Mesothelial cell of epicardium (in vitro differentiated cells): ENCODE measurements at places on chromosomes 6 and 20. TPM values are rescaled to one million over a fixed set of nuclear protein-coding genes. Genes with fewer than 3 reads are reported as not detected.

SLC4A11 gene
- total RNA-seq, result 1.0 to 2.5 TPM (median 1.9 TPM) in 3 replicates

SGK1 gene
- total RNA-seq, result 39.5 to 45.6 TPM (median 44.5 TPM) in 3 replicates

RHAG gene
- not detected in 3 replicates for total RNA-seq

E2F1 gene
- total RNA-seq, result 16.7 to 18.1 TPM (median 16.9 TPM) in 3 replicates

OR2H2 gene
- total RNA-seq, result not detected in 3 replicates

RSPO3 gene
- 26.3 to 31.1 TPM (median 30.1 TPM) in 3 replicates for total RNA-seq

TRIM10 gene
- total RNA-seq, result not detected in 3 replicates

GRCh38 chr20:52031206-52031562 lies 160.4 kb downstream of the ZFP64 start:
- H3K36me3 ChIP-seq, result no peaks in the 10 kb centered on the region
- H3K4me1 ChIP-seq, result peaks cover 28% of the 10 kb centered on the region
- no peak overlapping the region for H3K4me3 ChIP-seq
- no peaks in the 10 kb centered on the region for H3K27me3 ChIP-seq

DNA sequence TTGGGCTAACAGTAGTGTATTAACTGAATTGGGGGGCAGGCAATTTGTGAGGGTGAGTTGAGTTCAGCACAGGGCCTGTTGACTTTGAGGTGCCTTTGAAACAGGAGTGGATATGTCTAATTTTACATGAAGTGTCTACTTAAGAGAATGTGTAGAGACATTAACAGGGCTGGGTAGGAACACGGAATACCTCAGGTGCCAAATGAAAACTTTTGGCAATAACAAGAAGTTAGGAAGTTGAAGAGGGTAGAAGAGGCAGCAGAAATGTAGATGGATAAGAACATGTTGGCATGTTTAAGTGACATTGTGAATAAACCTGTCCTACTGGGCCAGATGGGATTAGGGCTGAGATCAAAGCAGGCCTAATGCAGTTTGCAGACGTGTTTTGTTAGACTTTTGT lies 117.0 kb downstream of the SLC16A10 start:
- H3K4me1 ChIP-seq, result peaks cover 15% of the 10 kb centered on the region
- H3K4me3 ChIP-seq, result no peak overlapping the region
- H3K27ac ChIP-seq, result no peak overlapping the region
- no peaks in the 10 kb centered on the region for H3K36me3 ChIP-seq
- DNase-seq, result no peak

- peaks cover 2% of the 10 kb centered on the region for H3K27me3 ChIP-seq
- no peak overlapping the region for H3K27ac ChIP-seq
- no peaks in the 10 kb centered on the region for H3K4me1 ChIP-seq
- no peak overlapping the region for H3K4me3 ChIP-seq
Measured at GRCh38 chr6:120992257-120992656, 342.0 kb downstream of the TBC1D32 start.

DNA sequence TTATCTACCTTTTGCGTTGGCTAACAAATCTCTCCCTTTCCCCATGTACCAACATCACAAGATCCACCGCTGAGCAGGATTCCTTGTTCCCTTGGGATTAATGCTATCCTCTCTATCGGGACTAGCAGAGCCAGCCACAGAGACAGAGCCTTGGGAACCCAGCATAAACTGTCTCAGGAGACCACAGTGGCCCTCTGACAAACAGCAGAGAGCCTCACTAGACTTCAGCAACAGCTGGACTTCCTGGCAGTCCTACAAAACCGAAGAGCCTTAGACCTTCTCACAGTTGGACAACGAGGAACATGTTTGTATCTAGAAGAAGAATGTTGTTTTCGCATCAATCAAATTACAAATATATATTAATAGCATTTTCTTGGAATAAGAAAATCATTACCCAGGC lies 39.6 kb upstream of the POU5F1 start:
- H3K4me1 ChIP-seq, result peaks cover 3% of the 10 kb centered on the region
- no peak overlapping the region for H3K4me3 ChIP-seq
- H3K36me3 ChIP-seq, result no peaks in the 10 kb centered on the region
- peaks cover 13% of the 10 kb centered on the region for H3K27me3 ChIP-seq
- no peak for DNase-seq
- no peak overlapping the region for H3K27ac ChIP-seq

- DNase-seq, result peak; percentile 82
- peak within 1 kb of the TSS; percentile 86 for H3K4me3 ChIP-seq
- peaks cover 17% of the 10 kb centered on the region for H3K36me3 ChIP-seq
- peaks cover 76% of the 10 kb centered on the region for H3K4me1 ChIP-seq
- no peaks in the 10 kb centered on the region for H3K27me3 ChIP-seq
- H3K27ac ChIP-seq, result peak within 1 kb of the TSS; percentile 98
Measured at GRCh38 chr6:32190054-32190851, at the start of gene PBX2. TSS of gene PBX2 (minus strand) at chr6:32190202. CDS start at chr6:32189915, 287 bp downstream.

DNA sequence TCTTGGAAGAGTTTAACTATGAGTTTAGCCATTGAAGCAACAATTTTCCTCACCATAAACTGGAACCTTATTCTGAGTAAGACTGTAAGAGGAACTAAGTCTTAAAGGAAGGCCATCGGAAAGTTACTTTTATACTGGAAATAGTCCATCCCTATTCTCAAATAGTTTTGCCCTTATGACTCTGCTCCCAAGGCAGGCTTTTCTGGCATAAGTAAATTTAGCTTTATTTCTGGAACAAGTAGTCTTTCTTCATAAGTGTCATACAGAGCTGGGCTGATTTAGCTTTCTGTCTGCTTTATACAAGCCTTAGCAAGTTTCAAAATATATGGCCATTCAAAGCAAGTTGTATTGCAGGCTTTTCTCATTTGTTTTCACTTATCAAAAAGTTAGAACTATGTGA lies 328.1 kb downstream of the HACE1 start:
- peak overlapping the region; percentile 57 for H3K27ac ChIP-seq
- peaks cover 51% of the 10 kb centered on the region for H3K4me1 ChIP-seq
- H3K36me3 ChIP-seq, result no peaks in the 10 kb centered on the region
- no peaks in the 10 kb centered on the region for H3K27me3 ChIP-seq
- no peak for DNase-seq
- H3K4me3 ChIP-seq, result no peak overlapping the region

- no peak overlapping the region for H3K27ac ChIP-seq
- H3K27me3 ChIP-seq, result no peaks in the 10 kb centered on the region
- H3K4me1 ChIP-seq, result no peaks in the 10 kb centered on the region
- peaks cover 42% of the 10 kb centered on the region for H3K36me3 ChIP-seq
- no peak for DNase-seq
Measured at GRCh38 chr20:35120012-35120701, 27.0 kb downstream of the EDEM2 start.

DNA sequence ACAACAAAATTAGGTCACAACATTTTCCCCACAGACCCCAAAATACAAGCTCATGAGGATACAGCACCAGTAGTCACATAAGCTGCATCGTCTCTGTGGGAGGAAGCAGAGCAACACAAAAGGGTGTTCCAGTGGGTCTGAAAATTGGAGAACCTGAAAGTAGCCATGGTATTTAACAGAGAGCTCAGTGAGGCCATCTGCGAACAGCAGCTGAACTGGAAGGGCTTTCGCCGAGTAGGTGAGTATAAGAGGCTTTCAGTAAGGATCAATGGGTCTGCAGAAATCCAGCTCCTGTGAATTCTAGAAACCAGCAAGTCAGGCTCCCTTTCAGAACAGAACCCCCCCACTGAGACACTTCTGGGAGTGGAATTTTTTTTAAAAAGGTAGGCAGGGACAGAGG lies 120.0 kb upstream of the RREB1 start:
- no peaks in the 10 kb centered on the region for H3K27me3 ChIP-seq
- no peak overlapping the region for H3K4me3 ChIP-seq
- no peaks in the 10 kb centered on the region for H3K4me1 ChIP-seq
- H3K36me3 ChIP-seq, result no peaks in the 10 kb centered on the region
- no peak for DNase-seq
- no peak overlapping the region for H3K27ac ChIP-seq

GRCh38 chr20:57790176-57790575 lies 80.4 kb upstream of the PMEPA1 start:
- peaks cover 21% of the 10 kb centered on the region for H3K4me1 ChIP-seq
- no peak overlapping the region for H3K4me3 ChIP-seq
- H3K27ac ChIP-seq, result no peak overlapping the region
- H3K27me3 ChIP-seq, result no peaks in the 10 kb centered on the region
- no peaks in the 10 kb centered on the region for H3K36me3 ChIP-seq

DNA sequence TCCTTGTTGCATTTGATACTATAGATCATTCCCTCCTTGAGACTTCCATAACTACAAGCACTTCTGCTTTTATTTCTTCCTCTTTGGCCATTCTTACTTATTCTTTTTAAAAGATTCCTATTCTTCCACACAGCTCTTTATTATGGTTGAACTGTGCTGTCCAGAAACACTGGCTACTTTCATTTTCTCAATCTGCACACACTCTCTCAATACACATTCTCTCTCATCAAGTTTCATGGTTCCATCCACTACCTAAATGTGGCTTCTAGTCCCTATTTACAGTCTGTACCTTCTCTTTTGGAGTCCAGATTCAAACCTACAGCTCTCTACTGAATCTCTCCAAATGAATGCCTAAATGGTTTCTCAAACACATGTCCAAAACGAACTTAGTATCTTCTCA lies 214.3 kb upstream of the RSPO3 start:
- no peaks in the 10 kb centered on the region for H3K36me3 ChIP-seq
- H3K4me1 ChIP-seq, result peaks cover 12% of the 10 kb centered on the region
- DNase-seq, result no peak

GRCh38 chr6:43302126-43302525 lies 4.1 kb downstream of the SLC22A7 start:
- H3K36me3 ChIP-seq, result no peaks in the 10 kb centered on the region
- no peak overlapping the region for H3K27ac ChIP-seq
- H3K4me1 ChIP-seq, result no peaks in the 10 kb centered on the region
- H3K4me3 ChIP-seq, result no peak overlapping the region
- no peak for DNase-seq

GRCh38 chr20:1673424-1673823 lies 15.8 kb upstream of the SIRPG start:
- H3K36me3 ChIP-seq, result no peaks in the 10 kb centered on the region
- H3K4me3 ChIP-seq, result no peak overlapping the region
- no peaks in the 10 kb centered on the region for H3K4me1 ChIP-seq
- H3K27me3 ChIP-seq, result peaks cover 55% of the 10 kb centered on the region
- no peak overlapping the region for H3K27ac ChIP-seq
- DNase-seq, result no peak

DNA sequence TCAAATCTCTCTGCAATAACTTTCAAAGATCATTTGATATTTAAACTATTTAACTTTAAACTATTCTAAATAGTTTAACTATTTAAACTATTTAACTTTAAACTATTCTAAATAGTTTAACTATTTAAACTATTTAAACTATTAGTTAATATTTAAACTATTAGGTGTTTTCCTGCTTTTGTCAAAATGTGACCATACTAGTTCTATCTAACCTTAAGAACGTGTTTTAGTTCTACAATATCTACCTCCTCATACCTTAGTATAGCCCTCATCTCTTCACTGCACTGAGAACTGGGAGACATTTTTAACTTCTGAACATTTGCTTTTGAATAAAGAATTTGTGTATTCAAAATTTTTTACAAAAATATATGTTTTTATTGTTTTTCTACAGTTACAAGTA lies 429.1 kb downstream of the ADGRB3 start:
- no peak for DNase-seq
- peaks cover 2% of the 10 kb centered on the region for H3K4me1 ChIP-seq
- H3K27me3 ChIP-seq, result no peaks in the 10 kb centered on the region
- no peaks in the 10 kb centered on the region for H3K36me3 ChIP-seq
- no peak overlapping the region for H3K27ac ChIP-seq
- no peak overlapping the region for H3K4me3 ChIP-seq

DNA sequence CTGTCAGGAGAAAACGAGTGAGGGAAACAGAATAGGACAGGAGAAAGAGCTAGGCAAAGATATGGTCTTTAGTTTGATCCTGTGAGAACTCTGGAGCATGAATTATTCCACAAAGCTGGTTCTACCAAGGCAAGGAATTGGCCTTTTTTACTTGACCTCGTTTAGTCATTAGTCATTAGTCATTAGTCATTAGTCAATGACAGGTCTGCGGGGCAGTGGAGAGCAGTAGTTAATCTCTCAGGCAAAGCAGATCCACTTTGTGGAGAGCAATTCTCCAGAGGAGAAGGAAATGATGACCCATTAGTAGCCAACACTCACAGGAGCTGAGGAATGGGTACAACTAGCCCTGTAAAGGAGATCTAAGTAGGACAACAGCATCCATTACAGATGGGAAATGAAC lies 22.0 kb upstream of the ABCC10 start:
- H3K4me3 ChIP-seq, result no peak overlapping the region
- no peak for DNase-seq
- H3K27me3 ChIP-seq, result no peaks in the 10 kb centered on the region

DNA sequence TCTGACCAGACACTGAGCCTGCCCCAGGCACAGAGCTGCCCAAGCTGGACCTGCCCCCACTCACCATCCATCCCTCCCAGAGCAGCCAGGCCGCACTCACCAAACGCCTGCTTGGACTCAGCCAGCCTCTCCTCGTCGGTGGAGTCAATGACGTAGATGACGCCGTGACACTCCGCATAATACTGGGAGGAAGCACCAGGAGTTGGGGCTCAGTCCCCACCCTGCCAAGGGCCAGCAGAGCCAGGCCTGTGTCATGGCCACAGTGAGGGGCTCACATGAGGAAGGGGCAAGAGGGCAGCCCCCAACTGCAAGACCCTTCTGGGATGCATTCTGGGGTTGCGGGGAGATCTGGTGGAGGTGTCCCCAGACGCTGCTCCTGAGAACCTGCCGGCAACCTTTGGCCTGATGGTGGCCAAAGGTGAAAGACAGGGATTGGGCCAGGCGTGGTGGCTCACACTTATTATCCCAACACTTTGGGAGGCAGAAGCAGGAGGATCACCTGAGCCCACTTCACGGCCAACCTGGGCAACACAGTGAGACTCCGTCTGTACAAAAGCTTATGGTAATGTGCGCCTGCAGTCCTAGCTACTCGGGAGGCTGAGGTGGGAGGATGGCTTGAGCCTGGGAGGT lies 5.6 kb downstream of the ARFRP1 start:
- H3K27ac ChIP-seq, result no peak overlapping the region
- no peak for DNase-seq
- no peaks in the 10 kb centered on the region for H3K27me3 ChIP-seq
- H3K4me1 ChIP-seq, result peaks cover 7% of the 10 kb centered on the region
- peaks cover 9% of the 10 kb centered on the region for H3K36me3 ChIP-seq

DNA sequence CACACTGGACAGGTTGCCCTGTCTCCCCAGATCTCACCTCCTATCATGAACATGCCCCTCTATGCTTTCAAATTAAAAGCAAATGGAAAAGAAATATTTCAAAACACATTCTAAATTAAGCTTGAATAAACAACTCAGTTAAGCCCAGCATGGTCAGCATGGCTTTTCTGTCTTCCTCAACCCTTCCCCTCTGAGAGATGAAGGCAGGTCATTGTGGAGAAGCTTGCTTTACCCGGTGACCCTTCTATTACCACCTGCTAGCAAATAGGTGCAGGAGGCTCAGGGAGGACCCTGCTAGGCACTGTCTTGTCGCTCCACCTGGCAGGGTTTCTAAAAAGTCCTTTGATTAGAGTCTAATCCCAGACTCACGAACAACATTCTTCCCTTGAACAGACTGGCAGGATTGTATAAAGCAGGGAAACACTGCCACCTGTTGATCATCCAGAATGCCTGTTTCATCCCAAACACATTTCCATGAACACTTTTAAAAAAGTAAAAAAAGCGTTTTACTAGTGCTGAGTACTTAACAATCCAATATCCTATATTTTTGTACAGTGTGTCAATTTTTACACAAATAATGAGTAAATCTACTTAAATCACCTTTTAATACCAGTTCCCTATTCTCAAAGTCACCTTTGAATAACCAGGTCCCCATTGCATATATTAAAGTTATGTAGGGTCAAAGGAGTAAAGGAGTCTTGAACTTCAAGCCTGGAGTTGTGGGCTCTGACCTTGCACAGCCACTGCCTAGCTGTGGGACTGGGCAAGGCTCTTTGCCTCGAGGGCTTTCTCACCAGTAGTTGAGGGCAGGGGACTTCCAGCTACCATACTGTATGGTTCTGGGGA lies 75.5 kb downstream of the GPR6 start:
- no peak overlapping the region for H3K4me3 ChIP-seq
- H3K27ac ChIP-seq, result no peak overlapping the region
- H3K36me3 ChIP-seq, result no peaks in the 10 kb centered on the region
- DNase-seq, result no peak
